ENCODE measurements at places on chromosomes 16 and 17. TPM values are rescaled to one million over a fixed set of nuclear protein-coding genes. Genes with fewer than 3 reads are reported as not detected.

DNA sequence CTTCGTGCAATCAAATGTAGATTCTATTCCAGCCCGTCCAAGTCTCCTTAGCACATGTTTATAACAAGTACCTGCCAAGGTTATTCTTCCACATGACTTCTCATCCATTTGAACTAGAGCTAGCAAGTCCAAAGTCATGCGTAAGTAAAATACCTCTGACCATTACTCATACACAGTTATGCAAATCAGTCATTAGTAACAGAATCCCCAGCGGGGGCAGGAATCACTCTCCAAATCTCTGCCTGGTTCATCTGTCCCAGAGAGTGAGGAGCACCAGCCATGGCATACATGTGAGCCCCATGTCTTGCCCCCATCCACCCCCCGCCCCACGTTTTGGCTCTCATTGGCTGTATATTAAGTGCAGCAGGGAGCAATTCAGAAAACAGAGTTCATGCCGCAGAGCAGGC, 27.7 kb downstream of the SRL start:
- DNase-seq, result no peak

GRCh38 chr17:82494236-82495055, 25.1 kb upstream of the FOXK2 start:
- DNase-seq, result peak; percentile 94

DNA sequence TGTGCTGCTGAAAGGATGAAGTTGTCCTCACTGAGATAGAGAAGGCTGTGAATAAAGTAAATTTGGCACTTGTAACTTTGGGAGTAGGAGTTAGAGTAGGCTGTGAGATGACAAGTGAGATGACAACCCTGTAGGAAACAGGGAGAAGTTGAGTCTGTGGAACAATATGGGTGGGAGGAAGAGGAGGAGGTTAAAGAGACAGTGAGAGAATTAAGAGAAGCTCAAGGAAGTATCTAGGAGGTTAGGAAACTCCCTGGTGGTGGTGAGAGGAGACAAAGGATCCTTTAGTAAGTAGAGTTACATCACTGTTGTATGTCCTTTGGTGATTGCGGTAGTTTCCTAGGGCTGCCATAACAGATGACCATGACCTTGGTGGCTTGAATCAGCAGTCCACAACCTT, 10.7 kb upstream of the HSD17B2 start:
- no peak for DNase-seq

DNA sequence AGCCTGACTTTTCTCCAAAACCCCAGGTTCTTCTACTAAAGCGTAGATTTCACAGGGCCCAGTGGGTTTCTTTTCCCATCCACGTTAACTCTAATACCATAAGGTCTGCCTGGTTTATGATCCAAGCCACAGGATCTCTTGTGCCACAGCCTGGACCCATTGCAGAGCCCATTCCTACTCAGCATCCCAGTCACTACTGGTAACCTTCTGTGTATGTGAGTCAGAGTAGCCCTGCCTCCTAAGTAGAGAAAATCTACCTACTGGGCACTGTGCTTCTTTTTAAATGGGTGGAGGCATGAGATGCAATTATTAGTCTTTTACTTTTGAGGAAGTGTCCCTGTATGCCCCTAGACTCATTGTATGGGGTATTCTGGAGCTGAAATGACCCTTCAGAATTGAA, 13.5 kb downstream of the CCL11 start:
- no peak for DNase-seq

DNA sequence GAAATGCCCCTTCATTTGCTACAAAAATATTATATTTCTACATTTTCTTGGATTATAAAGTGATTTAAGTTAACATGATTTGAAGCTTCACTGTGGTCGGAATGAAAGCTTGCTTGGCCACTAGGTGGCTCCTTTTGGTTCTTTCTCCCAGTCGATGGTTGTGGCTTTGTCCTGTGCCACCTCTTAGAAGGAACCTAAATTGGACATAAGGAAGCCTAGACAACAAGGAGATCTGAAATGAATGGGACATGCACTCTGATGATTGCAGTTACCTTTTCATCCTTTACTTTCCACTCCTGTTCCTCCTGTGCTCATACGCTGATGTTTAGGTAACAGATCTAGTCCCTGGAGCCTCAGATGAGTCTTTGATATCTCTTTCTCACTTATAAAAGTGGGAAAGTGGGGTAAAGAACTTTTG, 39.2 kb downstream of the FTO start:
- DNase-seq, result peak; percentile 13

DNA sequence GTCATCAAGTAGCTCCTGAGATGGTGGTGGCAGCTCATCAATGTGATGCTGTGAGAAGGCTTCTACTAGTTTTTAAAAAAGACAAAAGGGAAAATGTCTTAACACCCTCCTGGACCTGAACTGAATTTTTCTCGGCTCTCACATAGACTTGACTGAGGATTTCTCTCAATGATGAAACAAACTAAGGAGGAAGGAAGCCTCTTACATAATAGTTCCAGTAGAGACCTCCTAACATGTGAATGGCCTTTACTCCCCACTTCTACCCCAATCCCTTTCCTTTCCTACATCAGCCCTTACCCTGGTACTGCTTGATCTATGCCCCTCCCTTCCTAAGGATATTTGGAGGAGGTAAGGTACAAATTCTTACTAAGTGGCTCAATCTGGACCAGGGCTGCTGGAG, 54.8 kb upstream of the MTMR4 start:
- no peak for DNase-seq

DNA sequence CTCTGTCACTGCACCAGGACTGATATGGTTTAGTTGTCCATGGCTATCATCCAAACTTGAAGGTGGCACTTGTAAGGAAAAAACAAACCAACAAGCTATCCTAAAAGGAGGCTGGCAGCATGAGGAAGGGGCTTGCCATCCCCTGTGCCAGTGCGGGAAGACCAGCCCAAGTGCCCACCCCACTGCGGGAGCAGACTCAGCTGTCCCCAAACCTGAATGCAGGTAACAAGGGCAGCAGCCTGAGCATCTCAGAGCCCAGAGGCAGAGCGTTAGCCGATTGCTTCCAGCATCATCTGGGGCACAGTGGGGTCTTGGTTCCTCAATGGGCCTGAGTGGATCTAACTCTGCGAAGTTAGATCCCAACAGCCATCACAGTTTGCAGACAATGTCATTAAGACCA, 29.2 kb upstream of the C16orf78 start:
- DNase-seq, result no peak

DNA sequence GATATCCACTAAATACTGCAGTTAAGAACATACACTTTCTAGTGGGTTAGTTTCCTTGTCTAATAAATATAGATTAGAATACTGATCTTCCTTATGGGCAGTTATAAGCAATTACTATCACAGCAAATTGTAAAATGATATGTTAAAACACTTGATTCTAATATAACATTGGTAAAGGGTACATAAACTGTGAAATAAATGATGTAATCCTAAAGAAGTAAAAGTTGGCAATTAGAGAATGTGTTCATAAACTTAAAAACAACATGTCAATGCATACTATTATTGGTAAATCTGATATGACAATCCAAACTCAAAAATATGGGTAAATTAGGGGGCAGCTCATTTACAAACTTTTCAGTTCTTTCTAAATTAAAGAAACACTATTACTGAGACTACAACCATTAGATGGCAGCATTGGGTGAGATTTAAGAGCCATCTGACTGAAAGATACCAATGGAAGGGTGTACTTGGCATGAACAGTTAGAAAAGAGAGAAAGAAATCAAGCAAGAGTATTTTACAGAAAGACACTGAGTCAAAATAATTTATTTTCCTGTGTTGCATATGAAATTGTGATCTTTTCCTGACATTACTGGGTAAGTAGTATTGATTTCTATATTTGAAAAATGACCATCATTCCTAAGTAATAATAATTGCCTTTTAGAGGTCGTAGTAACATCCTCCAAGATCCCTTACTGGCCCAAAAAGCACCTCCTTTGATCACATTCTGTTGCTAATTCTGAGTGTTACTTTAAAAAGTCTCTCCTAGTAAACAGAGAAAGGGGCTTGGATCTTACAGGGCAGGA, 119.6 kb downstream of the SPAG9 start:
- DNase-seq, result peak; percentile 80

- DNase-seq, result no peak
Measured at GRCh38 chr17:19411631-19412030, 599 bp downstream of the RNF112 start.

DNA sequence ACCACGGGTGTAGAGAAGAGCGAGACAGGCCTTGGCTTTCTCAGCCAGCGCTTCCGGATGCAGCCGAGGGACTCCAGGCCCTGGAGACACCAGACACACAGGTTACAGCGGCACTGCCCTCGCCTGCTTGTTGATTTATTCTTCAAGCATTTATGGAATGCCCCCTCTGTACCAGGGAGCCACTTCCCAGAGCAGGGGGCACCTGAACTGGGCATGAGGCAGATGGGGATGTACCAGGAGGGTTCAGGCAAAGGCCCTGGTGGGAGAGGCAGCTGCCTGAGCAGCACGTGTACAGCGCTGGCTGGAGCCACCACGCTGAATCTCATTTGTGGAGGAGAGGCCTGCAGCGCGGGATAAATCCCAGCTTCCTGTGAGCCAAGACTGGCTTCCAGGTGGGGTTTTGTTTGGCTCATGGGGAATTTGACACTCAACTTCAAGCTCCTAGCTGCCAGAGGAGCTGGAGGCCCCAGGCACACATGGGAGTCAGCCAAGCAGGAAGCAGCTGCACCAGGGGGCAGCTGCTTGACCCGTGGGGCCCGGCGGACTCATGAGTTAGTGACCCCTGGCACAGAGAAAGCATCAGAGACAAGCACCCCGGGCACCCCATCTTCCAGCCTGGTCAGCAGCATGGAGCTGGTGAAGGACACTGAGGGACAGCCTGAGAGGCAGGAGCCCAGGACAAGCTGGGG, 59.7 kb downstream of the IL21R start:
- no peak for DNase-seq

DNA sequence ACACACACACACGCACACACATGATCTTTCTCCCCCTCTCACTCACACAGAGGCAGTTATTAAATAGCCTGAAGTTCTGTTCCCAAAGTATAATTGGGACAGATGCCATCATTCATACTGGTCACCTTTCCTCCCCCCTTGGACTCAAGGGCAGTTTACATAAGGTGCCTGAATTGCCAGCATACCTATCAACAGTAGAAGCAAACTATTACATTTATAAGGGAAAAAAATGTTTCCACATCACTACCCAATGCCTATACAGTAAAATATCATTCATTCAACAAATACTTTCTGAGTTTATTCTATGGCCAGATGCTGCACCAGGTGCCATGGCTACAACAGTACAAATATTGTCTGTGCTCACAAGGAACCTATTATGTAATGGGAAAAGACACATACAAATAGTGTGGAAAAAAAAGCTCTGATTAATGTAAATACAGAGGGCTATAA, 6.3 kb downstream of the CNTD1 start:
- DNase-seq, result no peak

GRCh38 chr17:57662644-57663308, 82.3 kb downstream of the CCDC182 start:
- peak; percentile 57 for DNase-seq

DNA sequence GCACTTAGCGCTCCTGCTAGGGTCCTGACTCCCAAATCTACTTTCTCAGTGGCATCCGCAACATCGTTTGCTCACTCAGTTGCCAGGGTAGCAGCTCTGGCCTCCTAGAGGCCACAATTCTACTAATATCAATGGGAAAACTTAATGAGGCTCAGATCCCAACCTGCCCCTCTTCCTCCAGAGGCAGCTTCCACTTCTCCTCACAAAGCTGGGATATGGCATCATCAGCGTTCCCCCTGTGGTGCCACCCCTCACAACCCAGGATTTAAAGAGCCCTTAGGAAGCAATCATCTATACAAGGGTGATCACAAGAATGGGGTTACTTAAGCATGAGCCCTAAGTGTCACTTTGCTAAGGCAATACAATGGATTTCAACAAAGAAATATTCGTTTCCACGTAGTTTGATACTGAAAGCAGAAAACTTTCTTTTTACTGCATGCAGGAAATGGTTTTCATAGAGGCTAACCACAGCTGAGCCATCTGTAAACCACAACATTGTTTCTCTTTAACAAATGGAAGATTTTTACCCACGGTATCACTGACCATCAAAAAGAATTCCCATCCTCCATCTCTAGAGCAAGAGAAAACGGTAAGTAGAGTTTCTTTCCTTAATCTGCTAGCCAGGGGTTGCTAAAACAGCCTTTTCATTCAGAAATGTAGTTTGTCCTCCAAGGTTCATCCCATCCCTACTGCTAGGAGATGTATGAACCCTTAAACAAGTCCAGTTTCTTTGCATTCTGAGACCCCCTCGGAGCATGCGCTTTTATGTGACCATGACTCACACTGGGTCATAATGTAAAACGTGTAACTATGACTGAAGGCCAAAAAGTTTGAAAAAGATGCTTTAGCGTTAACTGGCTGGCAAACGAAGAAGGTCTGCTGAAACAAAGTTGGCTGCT, 68.3 kb upstream of the BCAR1 start:
- DNase-seq, result peak; percentile 11

- DNase-seq, result no peak
Measured at GRCh38 chr17:17021194-17021863, 20.9 kb upstream of the MPRIP start.

- no peak for DNase-seq
Measured at GRCh38 chr17:67035131-67036083, 8.9 kb upstream of the CACNG1 start.

- no peak for DNase-seq
Measured at GRCh38 chr16:2799859-2800226, 1.6 kb downstream of the PRSS41 start.

- no peak for DNase-seq
Measured at GRCh38 chr17:73856556-73856955, 212.3 kb upstream of the SDK2 start.

DNA sequence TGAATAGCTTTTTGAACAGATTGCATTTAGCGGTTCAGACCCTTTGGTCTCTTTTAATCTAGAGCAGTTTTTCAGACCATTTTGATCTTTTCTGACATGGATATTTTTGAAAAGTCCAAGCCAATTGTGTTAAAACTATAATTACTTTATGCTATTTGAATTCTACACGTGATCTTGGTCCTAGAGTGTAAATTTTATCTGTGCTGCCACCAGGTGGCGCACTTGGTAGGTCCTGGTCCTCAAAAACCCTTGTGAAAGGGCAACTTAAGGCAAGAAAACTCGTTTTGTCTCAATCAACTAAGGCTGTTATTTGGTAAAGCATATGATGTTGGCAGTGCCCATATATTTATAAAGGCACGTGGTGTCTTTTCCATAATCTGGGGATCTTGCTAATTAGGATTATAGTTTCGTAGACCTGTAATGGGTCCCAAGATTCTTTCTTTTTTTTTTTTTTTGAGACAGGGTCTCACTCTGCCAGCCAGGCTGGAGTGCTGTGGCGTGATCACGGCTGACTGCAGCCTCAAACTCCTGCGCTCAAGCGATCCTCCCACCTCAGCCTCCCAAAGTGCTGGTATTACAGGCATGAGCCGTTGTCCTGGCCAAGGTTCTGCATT, 43.9 kb upstream of the TEX2 start:
- DNase-seq, result peak; percentile 83

- no peak for DNase-seq
Measured at GRCh38 chr17:70028397-70028796, 46.6 kb upstream of the KCNJ16 start.

GRCh38 chr16:54690306-54690705, 240.4 kb upstream of the IRX5 start:
- DNase-seq, result no peak

TPPP3 gene
- total RNA-seq, result not detected

AGRP gene
- total RNA-seq, result not detected

MYH8 gene
- total RNA-seq, result not detected

UBFD1 gene
- 49.2 TPM for total RNA-seq

CACNG3 gene
- not detected for total RNA-seq

ZNF232 gene
- 17.4 TPM for total RNA-seq

CA10 gene
- total RNA-seq, result not detected

NF1 gene
- 31.9 TPM for total RNA-seq

Measured in B cell (primary cell).